Vagina (tissue), 2 donors: ENCODE measurements at places on chromosomes 12 and 14.

DNA sequence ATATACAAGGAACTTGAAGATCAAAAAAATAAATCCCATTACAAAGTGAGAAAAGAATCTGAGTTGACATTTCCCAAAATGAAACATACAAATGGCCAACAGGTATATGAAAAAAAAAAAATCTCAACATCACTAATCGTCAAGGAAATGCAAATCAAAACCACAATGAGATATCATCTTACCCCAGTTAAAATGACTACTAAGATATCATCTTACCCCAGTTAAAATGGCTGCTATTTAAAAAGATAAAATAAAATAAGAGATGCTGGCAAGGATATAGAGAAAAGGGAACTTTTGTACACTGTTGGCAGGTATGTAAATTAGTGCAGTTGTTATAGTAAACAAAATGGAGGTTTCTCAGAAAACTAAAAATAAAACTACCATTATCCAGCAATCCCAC lies 44.4 kb downstream of the PLEKHG7 start:
- DNase-seq = no peak

- no peak for DNase-seq
These were observed 32.8 kb downstream of the SIX1 start for GRCh38 chr14:60616461-60616959.

DNA sequence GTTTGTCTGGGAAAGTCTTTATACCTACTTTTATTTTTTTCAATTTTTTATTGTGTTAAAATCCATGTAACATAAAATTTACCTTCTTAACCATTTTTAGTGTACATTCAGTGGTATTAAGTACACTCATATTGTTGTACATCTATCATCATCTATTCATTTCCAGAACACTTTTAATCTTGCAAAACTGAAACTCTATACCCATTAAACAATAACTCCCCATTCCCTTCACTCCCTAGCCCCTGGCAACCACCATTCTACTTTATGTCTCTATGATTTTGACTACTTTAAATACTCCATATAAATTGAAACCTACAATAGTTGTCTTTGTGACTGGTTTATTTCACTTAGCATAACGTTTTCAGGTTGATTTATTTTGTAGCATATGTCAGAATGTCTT lies 131.9 kb upstream of the SLC38A2 start:
- DNase-seq = no peak

DNA sequence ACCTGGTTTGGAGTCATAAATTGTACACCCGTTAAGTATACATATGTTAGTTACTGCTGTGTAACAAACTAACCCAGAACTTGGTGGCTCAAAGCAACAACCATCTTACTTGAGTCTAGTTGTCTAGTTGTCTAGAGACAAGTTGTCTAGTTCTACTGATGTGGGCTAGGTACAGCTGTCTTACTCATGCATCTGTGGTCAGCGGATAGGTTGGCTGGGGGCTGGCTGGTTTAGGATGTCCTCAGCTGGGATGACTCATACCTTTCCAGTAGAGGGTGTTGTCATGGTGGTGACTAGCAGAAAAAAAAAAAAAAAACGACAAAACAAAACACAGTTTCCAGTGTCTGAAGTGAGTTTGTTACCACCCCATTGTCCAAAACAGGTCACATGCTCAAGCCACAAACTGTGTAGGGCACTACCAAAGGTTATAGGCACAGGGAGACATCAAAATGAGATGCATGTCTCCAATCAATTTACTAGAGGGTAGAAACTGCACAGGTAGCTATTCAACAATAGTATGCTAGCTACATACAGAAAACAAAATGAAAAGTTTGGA lies 680.3 kb downstream of the MED13L start:
- no peak for DNase-seq

GRCh38 chr12:5590316-5590715 lies 158.4 kb downstream of the NTF3 start:
- DNase-seq = no peak

DNA sequence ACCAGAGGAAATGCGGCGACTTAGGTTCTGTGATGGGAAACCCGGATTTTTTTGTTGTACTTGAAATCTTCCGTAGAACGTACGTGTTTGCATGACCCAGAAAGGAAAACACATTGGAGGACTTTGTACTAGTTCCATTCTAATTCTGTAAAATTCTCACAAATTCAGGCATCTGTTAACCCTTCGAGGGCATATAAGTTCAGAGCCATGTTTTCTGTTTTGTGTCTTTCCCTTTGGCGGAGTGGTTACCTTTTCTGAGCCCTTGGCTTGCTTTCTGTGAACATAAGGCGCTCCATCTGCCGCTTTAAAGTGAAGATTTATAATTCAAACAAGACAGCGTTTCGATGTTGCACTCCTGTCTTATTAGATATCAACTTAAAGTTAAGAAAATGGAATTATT lies 34.2 kb downstream of the BICD1 start:
- no peak for DNase-seq

- no peak for DNase-seq
These were observed 7.9 kb downstream of the B4GALNT3 start for GRCh38 chr12:467591-467990.

DNA sequence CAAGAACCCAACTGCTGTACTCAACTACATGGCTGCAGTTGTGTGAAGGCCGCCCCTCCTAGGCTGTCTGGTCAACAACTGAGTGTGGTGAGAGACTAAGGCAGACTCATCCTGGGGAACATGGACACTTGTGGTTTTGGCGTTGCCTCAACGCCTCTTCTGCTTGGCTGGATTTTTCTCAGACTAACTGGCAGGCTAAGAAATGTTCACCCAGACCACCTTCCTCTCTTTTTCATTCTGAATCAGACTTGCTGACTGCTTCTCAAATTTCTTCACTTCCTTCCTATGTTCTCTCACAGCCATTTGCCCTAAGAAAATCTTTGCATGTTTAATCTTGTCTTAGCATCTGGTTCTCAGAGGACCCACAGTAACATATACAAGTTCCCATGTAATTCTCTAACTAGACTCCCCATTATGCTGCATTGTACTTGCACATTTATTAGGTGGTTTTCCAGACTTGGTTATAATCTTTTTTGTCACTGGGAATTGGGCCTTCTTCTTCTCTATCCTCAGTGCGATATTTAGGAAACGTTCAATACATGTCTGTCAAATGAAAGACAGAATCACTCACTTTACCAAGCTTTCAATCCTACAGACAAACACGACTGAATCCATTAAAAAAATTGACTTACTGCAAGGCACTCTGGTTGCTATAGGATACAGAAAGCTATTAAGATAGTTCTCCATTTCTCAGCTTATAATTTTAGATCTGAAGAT lies 327.6 kb downstream of the CCER1 start:
- no peak for DNase-seq

GRCh38 chr12:125013816-125014442 lies 20.5 kb downstream of the BRI3BP start:
- no peak for DNase-seq

DNA sequence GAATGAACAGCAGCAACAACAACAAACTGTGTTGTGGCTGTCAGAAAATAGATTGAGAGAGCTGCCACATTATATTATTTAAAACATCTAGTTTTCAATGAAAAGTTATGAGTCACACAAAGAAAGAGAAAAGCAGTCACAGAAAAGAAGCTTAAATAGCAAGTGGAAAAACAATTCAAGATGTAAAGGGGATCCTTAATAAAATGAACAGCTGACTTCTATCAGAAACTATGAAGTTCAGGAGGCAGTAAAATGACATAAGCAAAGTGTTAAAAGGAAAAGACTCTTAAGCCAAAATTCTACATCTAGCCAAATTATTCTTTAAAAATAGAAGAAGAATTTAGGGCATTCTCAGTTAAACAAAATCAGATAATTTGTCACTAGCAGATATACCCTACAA lies 5.6 kb downstream of the CLEC14A start:
- DNase-seq = no peak

DNA sequence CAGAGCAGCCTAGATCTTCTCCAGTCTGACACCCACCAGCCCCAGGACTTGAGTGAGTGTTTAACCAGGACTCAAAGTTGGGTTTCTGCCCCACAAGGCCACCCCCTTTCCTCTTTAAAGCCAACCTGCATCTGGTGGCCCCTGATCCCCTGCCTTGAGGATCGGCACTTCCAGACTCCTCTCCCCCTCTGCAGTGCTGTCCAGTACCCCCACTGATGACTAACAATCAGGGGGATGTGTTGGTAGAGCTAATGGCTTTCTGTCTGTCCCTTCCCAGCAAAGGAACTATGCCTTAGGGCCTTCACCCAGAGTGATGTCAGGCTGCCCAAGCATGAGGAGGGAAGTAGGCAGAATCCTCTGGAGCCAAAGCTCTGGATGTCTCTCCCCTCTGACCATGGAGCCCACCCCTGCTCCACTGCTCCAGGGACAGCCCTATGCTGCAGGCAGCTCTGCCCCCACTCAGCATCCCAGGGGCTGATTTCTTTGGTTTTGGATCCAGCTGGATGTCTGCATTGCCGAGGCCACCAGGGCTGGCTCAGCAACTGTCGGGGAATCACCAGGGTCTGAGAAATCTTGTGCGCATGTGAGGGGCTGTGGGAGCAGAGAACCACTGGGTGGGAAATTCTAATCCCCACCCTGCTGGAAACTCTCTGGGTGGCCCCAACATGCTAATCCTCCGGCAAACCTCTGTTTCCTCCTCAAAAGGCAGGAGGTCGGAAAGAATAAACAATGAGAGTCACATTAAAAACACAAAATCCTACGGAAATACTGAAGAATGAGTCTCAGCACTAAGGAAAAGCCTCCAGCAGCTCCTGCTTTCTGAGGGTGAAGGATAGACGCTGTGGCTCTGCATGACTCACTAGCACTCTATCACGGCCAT lies 42.9 kb downstream of the DAD1 start:
- no peak for DNase-seq

DNA sequence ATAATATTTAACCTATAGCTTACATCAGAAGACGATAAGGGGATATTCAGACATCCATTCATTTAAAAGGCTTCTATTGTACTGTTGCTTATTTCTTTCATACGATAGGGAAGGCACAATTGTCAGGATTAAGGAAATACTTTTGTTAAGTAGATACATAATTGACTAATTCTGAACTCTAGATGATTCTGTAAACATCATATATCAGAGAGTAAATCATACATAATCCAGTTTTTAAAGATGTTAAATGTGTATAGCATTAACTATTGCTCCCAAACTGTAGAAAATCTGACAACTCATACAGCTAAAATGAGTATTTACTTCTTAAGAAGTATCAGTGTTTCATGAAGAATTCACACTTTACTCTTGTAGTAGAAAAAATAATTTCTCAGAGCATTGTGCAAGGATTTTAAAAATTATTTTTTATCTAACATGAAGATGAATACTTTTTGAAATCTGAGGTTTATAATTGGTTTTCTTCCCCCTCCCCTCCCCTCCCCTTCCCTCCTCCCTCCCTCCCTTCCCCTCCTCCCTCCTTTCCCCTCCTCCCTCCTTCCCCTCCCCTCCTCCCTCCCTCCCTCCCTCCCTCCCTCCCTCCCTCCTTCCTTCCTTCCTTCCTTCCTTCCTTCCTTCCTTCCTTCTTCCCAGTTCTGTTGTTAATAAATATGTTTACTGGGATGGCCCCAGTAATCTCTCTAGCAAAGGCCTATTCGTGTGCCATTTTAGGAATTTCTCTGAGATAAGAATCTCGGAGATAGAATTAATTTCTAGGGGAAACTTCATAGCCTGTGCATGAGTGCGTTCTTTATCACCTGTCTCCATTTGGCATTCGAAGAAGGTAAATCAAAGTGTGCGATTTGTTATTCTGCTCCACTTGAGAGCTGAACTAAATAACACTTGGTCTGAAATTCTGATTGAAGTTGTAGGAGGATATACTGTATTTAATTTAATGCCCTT lies 2.3 kb downstream of the NPAS3 start:
- DNase-seq = no peak

- DNase-seq = no peak
These were observed 32.5 kb upstream of the YAF2 start for GRCh38 chr12:42270596-42270995.

GRCh38 chr12:89693639-89694202 lies 14.9 kb downstream of the ATP2B1 start:
- no peak for DNase-seq

DNA sequence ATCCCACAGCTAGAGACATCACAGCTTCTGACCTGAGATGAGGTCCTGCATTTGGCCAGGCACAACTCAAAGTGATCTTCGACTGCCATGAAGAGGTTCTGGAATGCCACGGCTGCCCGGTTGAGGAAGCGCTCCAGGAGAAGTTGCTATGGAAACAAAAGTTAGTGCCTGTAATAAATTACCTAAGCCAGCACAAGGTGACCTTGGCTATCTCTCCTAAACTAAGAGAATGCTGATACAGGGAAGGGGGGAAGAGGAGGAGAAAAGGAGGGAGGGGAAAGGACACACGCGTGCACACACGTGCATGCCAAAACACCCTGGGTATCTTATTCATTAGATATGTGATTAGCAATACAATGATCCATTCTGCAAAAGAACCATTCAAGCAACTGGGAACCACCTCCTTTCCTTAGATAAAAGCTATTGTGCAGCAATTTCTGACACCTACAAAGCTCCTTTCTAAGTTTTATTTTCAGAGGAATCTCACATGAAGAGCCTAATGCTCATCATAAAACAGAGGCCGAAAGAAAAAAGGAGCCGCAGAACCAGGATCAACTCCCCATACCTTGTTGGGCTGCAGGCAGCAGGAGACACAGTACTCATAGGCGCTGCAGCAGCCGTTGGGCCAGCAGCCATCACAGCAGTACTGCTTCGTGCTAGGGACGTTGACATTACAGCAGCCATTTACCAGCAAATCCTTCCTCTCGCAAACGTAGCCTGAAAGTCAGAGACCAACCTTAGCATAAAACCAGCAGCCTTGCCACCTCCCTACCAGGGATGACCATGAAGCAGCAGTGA lies 17.9 kb downstream of the SPRING1 start:
- no peak for DNase-seq

DNA sequence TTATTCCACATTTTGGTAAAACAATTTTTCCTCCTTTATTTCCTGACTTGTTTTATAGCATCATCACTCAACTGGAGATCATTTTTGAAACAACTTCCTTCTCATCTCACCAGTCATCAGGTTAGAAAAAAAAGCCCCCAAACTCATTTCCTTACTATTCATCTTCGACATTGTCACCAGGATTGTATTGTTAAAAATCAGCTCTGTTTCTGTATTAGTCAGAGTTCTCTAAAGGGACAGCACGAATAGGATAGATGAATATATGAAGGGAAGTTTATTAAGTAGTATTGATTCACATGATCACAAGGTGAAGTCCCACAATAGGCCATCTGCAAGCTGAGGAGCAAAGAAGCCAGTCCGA lies 392.6 kb downstream of the FUT8 start:
- no peak for DNase-seq

DNA sequence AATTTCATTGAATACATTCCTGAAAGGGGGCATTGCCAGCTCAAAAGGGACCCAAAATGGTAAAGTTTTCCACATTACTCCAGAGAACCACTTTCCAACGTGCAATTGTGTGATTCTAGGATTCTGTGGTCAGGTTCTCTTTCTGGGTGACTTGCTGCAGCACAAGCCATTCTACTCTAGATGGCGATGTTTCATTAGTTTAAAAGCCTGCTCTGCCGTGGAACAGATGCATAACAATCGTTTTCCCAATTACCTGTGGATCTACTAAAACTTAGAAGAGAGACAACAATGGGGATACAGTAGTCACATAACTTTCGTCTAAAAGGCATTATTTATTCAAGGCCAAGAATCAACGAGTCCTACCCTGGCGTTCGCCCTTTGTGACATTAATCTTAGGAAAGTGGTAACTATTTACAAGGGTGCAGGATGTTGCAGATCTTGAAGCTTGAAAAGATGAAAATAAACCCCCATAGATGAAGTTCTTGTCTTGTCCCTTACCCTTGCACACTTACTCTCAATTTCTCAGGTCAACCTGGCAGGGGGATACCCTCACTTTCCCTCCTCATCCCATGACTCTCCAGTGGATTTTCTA lies 400.9 kb downstream of the SNAPC1 start:
- no peak for DNase-seq
